Stimulated activated CD8-positive, alpha-beta memory T cell treated with anti-CD3 and anti-CD28 coated beads, Interleukin-7, amount 100 ng/mL, for 1 hour (primary cell): ENCODE measurements at places on chromosomes 11 and 22.

GRCh38 chr11:78420255-78420764 is 2.7 kb upstream of the GAB2 start:
- peak; percentile 37 for DNase-seq

DNA sequence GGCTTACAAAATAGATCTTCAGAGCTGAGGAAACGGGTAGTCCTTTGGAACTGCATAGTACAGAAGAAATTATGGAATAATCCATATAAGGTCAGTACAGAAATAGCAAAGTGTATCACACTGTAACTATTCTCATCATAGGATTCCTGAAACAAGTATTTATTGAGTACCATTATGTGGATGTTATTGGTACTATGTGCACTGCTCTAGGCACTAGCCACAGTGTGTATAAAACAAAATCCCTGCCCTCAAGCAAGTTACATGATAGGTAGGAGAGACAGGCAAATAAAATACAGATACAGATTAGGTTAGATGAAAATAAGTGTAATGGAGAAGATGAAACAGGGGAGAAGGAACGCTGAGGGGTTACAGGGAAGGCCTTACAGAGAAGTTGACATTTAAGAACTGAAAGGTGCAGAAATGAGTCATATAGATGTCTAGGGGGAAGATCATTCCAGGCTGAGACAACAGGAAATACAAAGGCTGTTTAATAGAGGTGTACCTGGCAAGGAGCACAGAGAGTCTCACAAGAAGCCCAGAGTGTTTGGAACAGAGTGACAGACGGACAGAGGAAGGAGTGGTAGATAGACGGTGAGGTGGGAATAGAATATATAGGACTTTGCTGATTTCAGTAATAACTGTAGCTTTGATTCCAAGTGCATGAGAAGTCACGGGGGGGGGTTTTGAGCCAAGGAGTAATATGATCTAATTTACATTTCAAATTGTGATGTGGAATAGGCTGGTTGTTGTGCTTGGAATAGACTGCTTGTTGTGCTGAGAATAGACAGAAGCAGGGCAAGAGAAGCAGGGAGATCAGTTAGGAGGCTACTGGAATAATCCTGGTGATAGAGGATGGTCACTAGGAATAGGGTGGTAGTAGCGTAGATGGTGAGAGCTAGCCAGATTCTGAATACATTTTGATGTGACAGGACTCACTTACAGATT is 13.7 kb downstream of the RNF141 start:
- DNase-seq: no peak

DNA sequence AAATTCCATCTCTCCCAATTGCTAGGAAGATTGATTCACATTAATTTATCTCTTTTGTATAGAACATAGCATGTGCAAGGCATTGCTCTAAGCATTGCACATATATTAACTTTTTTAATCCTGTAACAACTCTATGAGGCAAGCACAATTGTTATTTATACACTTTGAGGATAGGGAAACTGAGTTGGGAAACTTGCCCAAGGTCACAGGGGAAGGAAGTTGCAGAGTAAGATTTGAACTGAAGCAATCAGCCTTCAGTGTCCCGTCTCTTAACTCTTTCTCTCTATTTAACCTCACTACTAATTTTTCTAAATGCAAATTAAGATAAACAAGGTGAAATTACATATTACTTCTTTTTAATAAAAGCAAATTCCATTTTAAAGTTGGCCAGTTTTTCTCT is 22.2 kb downstream of the OR56B4 start:
- no peak for DNase-seq

DNA sequence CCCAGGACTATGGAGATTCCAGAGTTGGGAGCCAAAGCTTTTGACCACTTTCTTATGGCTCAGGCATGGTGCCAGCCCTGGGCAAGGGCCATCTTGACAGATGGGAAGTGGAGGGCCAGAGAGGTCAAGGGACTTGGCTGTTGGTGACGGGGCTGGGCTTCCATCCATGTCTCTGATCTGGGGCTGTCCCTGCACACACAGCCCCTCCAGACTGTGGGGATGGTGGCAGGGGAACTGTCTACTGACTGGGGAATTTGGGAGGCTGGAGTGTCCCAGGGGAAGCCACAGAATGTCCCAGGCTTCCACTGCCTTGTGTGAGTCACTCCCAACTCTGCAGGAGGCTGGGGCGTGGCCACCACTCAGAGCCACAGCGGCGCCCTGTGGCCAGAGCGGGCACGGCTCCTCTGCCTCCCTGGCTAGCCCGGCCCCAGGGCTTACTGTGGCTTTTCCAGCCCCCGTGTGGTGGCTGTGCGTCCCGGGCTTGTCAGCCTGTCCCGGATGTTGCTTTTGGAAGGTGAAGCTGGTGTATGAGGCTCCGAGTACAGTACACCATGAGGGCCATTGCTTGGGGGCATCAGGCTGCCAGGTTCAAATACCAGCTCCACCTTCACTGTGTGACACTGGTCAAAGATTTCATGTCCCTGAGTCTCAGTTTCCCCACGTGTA is 19.6 kb downstream of the C22orf23 start:
- DNase-seq: peak; percentile 68

DNA sequence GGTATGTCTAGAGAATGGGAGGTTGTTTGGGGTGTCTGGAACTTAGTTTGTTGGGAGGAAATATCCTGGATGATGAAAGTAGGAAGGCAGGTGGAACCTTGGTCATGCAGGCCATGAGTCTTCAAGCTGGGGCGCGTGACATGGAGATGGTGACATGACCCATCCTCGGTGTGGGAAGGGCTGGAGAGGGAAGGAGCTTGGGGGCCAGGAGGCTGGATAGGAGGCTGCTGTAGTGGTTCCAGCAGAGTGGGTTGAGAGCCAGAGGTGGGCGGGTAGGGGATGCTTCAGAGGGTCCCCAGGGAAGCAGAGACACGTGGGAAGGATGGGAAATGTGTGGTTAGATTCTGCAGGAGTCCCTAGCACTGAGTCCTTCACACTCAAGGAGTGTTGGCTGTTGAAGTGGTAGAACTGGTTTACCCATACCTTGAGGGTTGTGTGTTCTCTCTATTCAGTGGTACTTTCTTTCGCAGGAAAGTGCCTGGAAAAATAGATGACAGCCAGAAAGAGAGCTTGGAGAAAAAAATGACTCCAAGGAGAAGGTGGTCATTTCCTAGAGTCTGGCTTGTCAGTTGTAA is 56.8 kb downstream of the LDLRAD3 start:
- DNase-seq: no peak

DNA sequence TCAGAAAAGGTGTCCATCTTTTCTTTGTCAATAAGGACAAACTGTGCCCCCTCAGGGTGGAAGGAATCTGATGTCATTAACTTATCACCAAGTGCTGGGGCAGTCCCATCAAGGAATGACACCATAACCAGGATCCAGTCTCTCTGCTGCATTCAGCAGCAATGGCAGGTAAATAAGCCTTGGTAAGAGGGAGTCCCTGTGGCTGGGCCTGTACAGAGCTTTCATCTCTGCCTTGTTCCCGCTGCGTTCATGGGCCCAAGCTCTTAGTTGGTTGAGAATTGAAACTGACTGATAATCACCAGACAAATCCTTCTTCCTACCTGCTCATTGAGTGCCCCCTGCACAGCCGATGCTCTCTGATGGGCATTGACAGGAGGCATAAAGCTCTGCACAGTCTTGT is 22.7 kb downstream of the EIF3F start:
- DNase-seq: no peak

DNA sequence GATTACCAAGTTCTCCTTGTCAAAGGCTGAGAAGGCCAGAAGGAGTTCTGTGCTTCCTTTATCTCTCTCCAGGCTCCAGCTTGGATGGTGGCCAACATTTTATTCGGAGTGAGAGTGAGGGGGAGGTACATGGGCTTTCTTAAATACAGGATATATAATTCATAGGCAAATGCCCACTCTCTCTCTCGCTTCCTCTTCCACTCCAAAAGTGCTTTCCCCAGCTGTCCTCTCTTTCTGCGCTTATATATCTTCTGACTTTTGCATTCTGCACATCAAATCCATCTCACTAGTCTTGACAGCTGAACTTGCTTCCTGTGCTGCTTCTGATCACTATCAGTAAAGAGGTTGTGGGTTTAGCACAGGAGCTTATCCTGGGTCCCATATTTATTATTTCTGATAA is 125.4 kb upstream of the ARHGAP20 start:
- no peak for DNase-seq

GRCh38 chr22:30889268-30889995 is 79.1 kb downstream of the MORC2 start:
- DNase-seq: no peak

- DNase-seq: no peak
Measured at GRCh38 chr11:110522471-110522870, 92.7 kb downstream of the FDX1 start.

- DNase-seq: no peak
Measured at GRCh38 chr22:24146194-24146616, 35.1 kb upstream of the SUSD2 start.

DNA sequence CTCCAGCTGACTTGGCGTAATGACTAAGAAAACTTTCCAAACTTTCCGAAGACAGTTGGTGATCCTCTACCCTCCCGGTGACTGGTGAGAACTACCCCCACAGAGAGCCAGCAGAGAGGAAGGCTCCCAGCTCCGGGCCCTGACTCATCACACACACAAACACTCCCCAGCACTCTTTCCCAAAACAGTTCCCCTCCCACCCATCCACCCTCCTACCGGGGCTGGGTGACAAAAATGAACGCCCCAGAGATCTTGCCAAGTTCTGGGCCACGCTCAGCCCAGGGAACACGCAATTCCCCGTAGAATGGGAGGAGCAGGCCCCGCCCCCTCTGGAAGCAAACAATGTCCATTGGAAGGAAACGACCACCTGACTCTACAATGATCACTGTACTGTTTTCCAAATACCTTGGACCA is 21.3 kb upstream of the JAM3 start:
- DNase-seq: no peak

GRCh38 chr22:31107894-31108218 is 488 bp upstream of the SELENOM start:
- no peak for DNase-seq
